ENCODE measurements at places on chromosomes 16 and 17.

- H3K4me3 ChIP-seq = no peak overlapping the region
- H3K36me3 ChIP-seq = no peaks in the 10 kb centered on the region
- no peaks in the 10 kb centered on the region for H3K4me1 ChIP-seq
- H3K27me3 ChIP-seq = peaks cover 6% of the 10 kb centered on the region
Observed at GRCh38 chr17:56486732-56487131, 106.8 kb upstream of the NOG start.

DNA sequence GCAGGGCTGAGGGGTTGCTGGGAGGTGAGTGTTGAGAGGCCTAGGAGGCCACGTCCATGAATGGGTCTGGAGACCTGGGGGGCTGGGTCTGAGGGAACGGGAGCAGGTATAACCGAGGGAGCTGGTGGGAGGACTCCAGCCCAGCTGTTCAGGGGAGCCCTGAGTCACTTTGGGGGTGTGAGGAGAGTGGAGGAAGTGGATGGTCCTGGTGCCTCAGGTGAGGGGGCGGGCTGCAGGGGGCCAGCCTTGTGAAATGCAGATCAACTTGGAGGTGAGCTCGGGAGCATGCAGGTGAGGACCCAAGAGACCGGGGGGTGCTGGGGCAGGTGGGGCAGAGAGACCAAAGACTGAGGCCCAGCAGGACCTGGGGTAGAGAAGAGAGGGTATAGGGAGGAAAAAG is 79.6 kb downstream of the KCNJ12 start:
- H3K4me1 ChIP-seq = peaks cover 30% of the 10 kb centered on the region
- no peaks in the 10 kb centered on the region for H3K36me3 ChIP-seq
- H3K4me3 ChIP-seq = no peak overlapping the region
- H3K27me3 ChIP-seq = peaks cover 21% of the 10 kb centered on the region

GRCh38 chr17:32914181-32914580 is 13.8 kb upstream of the TMEM98 start:
- no peak overlapping the region for H3K4me3 ChIP-seq
- no peaks in the 10 kb centered on the region for H3K36me3 ChIP-seq
- DNase-seq = no peak
- H3K27ac ChIP-seq = no peak overlapping the region

GRCh38 chr17:44235583-44235936 is 16.1 kb upstream of the UBTF start:
- no peaks in the 10 kb centered on the region for H3K27me3 ChIP-seq
- no peak overlapping the region for H3K4me3 ChIP-seq
- no peaks in the 10 kb centered on the region for H3K36me3 ChIP-seq
- H3K4me1 ChIP-seq = peaks cover 6% of the 10 kb centered on the region
- no peak for DNase-seq

- H3K27me3 ChIP-seq = no peaks in the 10 kb centered on the region
- peak overlapping the region; percentile 48 for H3K4me3 ChIP-seq
- peak overlapping the region; percentile 83 for H3K27ac ChIP-seq
- peaks cover 79% of the 10 kb centered on the region for H3K4me1 ChIP-seq
- DNase-seq = no peak
Observed at GRCh38 chr17:44211281-44212265, 7.9 kb downstream of the UBTF start.

DNA sequence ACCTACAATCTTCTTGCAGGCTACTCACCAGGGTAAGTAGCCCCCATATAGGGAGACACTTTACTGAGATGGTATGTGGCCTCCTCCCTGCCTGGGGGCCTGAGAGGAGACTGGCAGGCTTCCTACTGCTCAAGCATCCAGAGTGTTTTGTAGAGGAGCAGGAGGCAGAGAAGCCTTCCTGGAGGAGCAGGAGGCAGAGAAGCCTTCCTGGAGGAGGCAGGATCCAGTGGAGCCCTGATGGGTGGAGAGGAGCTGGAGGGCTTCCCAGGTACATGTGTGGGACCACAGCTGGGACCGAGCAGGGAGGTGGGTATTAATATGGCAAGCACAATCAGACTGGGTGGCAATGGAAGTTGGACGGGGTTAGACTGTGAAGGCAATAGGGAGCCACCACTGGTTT is 2.1 kb upstream of the ADGRG5 start:
- H3K4me1 ChIP-seq = peaks cover 74% of the 10 kb centered on the region

GRCh38 chr17:81390029-81390872 is 5.0 kb upstream of the BAHCC1 start:
- H3K27ac ChIP-seq = no peak overlapping the region
- H3K4me3 ChIP-seq = no peak overlapping the region
- DNase-seq = no peak
- peaks cover 80% of the 10 kb centered on the region for H3K27me3 ChIP-seq
- peaks cover 22% of the 10 kb centered on the region for H3K4me1 ChIP-seq

GRCh38 chr16:4091240-4092012 is 24.8 kb downstream of the ADCY9 start:
- H3K4me3 ChIP-seq = no peak overlapping the region
- H3K27ac ChIP-seq = no peak overlapping the region
- DNase-seq = no peak
- peaks cover 5% of the 10 kb centered on the region for H3K4me1 ChIP-seq
- peaks cover 4% of the 10 kb centered on the region for H3K27me3 ChIP-seq
- no peaks in the 10 kb centered on the region for H3K36me3 ChIP-seq

- no peak overlapping the region for H3K4me3 ChIP-seq
- H3K4me1 ChIP-seq = no peaks in the 10 kb centered on the region
- no peak for DNase-seq
- no peak overlapping the region for H3K27ac ChIP-seq
- H3K36me3 ChIP-seq = no peaks in the 10 kb centered on the region
Observed at GRCh38 chr16:10575506-10576130, 4.8 kb downstream of the EMP2 start.

GRCh38 chr17:38751144-38751807 is 1.3 kb upstream of the PSMB3 start:
- H3K4me3 ChIP-seq = peak overlapping the region; percentile 93
- peaks cover 43% of the 10 kb centered on the region for H3K36me3 ChIP-seq
- no peak for DNase-seq
- peak overlapping the region; percentile 99 for H3K27ac ChIP-seq
- peaks cover 60% of the 10 kb centered on the region for H3K4me1 ChIP-seq
- H3K27me3 ChIP-seq = peaks cover 42% of the 10 kb centered on the region

DNA sequence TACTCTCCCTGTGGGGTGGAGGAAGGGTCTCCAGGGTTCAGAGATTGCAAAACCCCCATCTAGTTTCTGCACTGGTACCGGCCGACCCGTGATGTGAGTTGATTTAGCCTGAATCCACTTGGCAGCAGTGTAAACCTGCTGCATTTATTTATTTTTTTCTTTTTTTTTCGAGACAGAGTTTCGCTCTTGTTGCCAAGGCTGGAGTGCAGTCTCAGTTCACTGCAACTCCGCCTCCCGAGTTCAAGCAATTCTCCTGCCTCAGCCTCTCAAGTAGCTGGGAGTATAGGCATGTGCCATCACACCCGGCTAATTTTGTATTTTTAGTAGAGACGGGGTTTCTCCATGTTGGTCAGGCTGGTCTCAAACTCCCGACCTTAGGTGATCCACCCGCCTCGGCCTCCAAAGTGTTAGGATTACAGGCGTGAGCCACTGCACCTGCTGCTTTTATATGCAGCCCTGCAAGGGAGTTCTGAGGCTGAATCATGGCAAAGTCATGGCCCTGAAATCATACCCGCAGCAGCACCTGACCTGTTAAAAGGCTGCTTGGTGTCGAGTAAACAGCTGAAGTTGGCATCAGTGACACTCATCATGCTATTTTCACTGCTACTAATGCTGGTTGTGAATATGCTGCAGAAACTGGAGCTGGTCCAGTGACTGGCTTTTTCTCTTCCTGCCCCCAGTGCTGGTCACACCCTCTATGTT is 21.4 kb downstream of the DEXI start:
- H3K4me3 ChIP-seq = no peak overlapping the region
- peaks cover 13% of the 10 kb centered on the region for H3K4me1 ChIP-seq
- no peaks in the 10 kb centered on the region for H3K27me3 ChIP-seq
- H3K36me3 ChIP-seq = peaks cover 28% of the 10 kb centered on the region

- peaks cover 35% of the 10 kb centered on the region for H3K36me3 ChIP-seq
- H3K27me3 ChIP-seq = no peaks in the 10 kb centered on the region
- H3K27ac ChIP-seq = peak overlapping the region; percentile 98
- peak overlapping the region; percentile 99 for H3K4me3 ChIP-seq
- peaks cover 44% of the 10 kb centered on the region for H3K4me1 ChIP-seq
- DNase-seq = peak; percentile 31
Observed at GRCh38 chr16:4626396-4626795, 1.8 kb downstream of the MGRN1 start.

- no peak overlapping the region for H3K4me3 ChIP-seq
- no peaks in the 10 kb centered on the region for H3K4me1 ChIP-seq
- no peak for DNase-seq
- no peak overlapping the region for H3K27ac ChIP-seq
- no peaks in the 10 kb centered on the region for H3K36me3 ChIP-seq
- no peaks in the 10 kb centered on the region for H3K27me3 ChIP-seq
Observed at GRCh38 chr17:41540921-41541625, 13.0 kb upstream of the KRT19 start.

GRCh38 chr17:78957128-78957527 is 22.6 kb downstream of the LGALS3BP start:
- no peaks in the 10 kb centered on the region for H3K27me3 ChIP-seq
- H3K36me3 ChIP-seq = no peaks in the 10 kb centered on the region
- H3K27ac ChIP-seq = peak overlapping the region; percentile 20
- peaks cover 2% of the 10 kb centered on the region for H3K4me1 ChIP-seq
- no peak overlapping the region for H3K4me3 ChIP-seq
- no peak for DNase-seq

- no peaks in the 10 kb centered on the region for H3K36me3 ChIP-seq
- no peak overlapping the region for H3K4me3 ChIP-seq
- DNase-seq = no peak
- no peak overlapping the region for H3K27ac ChIP-seq
- peaks cover 81% of the 10 kb centered on the region for H3K27me3 ChIP-seq
Observed at GRCh38 chr17:55723488-55723848, 804 bp upstream of the TMEM100 start.

DNA sequence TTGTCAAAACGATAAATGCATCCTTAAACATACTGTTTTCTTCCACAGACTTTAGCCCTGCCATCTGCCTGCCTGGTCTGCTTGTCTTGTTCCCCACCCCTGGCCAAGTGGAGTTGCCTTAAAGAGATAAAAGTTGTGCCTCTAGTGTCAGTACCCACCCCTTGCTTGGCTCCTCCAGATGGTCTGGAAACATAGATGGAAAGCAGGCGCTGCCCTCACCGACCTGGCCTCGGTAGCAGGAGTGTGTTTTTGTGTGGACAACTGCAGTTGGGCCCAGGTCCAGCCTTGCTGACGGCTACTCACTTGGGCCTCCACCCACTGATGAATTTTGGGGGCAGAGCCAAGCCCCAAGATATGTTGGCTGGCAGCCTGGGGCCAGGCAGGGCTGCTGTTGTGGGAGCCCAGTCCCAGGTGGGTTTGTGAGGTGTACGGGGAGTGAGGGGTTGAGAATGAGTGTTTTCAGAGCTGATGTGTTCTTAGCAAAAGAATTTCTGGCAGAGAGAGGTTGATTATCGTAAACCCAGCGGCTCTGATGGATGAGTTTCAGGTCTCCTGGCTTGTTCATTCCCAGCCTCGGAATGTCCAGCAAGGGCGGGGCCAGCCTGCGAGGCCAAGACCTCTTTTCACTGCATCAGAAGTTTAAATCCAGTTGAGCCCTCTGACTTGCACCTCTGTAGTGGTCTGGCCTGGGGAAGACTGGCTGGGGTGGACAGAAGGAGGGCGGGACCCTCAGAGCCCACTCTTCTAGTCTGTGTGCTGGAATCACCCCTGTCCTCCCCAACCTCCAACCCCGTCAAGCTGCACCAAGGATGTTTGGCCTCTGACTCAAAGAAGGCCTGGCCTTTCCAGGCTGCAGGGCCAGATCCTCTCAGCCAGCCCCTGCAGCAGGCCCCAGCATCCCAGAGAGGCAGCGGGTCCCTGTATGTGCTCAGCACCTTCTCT is 179.7 kb downstream of the RAB11FIP4 start:
- no peak for DNase-seq
- H3K27me3 ChIP-seq = no peaks in the 10 kb centered on the region
- H3K36me3 ChIP-seq = no peaks in the 10 kb centered on the region
- no peak overlapping the region for H3K27ac ChIP-seq
- no peak overlapping the region for H3K4me3 ChIP-seq

DNA sequence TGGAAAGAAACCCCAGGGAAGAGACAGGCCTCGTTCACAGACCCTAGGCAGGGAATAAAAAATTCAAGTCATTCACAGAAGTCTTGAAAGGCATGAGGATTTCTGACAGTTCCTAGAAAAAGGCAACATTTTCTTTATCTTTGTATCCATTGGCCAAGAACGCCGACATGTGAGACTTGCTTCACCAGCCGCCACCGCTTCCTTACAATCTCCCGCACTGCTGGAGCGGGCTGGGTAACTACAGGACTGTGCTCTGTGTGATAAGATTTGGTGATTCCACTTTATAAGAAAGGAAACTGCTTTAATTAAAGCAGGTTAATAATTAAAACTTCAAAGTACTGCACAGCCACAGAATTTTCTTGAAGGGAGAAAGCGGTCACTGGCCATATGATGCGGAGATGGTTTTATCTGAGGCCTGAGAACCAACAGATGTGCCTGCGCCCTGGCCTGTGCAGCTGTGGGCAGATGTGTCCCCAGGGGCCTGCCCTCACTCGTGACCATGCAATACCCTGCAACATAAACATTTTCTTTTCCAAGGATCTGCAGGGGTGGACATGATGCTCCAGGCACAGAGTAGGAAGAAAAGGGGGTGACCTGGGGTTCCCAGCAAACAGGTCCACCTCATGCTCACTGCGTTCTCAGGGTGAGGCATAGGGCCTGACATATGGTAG is 13.0 kb upstream of the LGALS3BP start:
- no peaks in the 10 kb centered on the region for H3K27me3 ChIP-seq
- peak overlapping the region; percentile 11 for H3K27ac ChIP-seq
- no peak overlapping the region for H3K4me3 ChIP-seq
- peaks cover 5% of the 10 kb centered on the region for H3K4me1 ChIP-seq
- no peak for DNase-seq
- peaks cover 80% of the 10 kb centered on the region for H3K36me3 ChIP-seq

DNA sequence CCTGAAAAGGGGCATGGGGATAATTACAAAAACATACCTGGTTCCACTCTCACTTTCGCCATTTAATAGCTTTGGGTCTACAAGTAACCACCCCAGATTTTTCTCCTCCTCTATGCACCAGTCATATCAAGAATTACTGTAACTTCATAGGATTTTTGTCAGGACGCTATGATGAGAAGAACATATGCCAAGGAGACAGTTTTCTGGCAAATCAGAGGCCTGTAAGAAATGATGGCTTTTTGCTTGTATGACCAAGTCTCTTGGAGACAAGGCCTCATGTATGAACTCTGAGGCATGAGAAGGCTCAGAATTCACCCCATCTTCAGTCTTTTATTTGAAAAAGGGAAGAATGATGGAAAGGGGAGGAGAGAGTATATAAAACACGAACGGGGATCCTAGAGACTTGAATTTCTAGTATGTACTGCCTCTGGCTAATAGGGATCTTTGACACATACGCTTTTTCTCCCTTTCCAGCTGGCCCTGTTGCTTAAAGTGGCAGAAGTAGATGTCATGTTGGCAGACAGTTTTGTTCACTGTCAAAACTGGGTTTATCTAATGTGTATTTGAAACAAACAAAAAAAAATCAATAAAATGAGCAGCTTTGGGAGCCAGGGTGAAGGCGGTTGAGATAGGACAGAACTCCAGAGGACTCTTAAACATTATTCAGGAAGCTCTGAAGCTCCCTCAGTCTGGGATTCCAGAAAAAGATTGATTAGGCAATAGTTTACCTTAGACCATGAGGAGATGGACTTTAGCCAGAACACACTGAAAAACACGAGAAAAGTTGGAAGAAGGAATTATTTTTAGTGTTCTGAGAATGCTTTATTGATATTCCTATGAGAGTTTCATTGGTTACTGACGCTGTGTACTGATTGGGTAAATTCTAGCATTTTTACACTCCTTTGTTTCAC is 656.6 kb downstream of the WWOX start:
- H3K27me3 ChIP-seq = no peaks in the 10 kb centered on the region
- no peak overlapping the region for H3K4me3 ChIP-seq
- DNase-seq = no peak
- H3K36me3 ChIP-seq = no peaks in the 10 kb centered on the region
- H3K4me1 ChIP-seq = no peaks in the 10 kb centered on the region

All from activated T-cell treated with anti-CD3 and anti-CD28 coated beads, Interleukin-2, amount 50 U/mL, for 24 hours (primary cell).